ENCODE measurements at places on chromosomes 4 and X. TPM values are rescaled to one million over a fixed set of nuclear protein-coding genes. Genes with fewer than 3 reads are reported as not detected.

DNA sequence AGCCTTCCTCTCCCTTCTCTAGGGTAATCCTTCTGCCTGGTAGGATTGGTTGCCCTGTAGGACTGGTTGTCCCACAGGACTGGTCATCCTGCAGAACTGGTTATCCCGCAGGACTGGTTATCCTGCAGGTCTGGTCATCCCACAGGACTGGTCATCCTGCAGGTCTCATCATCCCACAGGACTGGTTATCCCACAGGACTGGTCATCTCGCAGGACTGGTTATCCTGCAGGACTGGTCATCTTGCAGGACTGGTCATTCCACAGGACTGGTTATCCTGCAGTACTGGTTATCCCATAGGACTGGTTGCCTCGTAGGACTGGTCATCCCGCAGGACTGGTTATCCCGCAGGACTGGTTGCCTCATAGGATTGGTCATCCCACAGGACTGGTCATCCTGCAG is 48.1 kb upstream of the STOX2 start:
- ATAC-seq, result no peak

DNA sequence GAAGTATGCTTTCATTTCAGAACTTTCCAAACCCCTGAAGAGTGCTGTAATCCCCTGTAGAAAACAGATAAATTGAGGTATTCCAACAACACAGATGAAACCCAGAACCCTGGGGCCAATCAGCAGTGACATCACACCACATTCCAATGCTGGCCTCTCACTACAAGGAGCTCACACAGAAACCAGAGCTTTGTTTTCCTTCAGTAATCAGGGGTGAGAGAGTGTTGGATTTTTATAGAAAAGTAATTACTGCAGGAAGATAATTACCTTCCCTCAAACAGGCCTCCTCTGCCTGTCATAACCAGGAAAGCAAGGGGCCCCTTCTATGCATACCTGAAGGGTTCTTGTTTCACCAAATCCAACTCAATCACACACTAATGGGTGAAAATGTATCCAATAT is 246.2 kb downstream of the SCFD2 start:
- ATAC-seq, result no peak

- ATAC-seq, result peak; percentile 55
These were observed 33.7 kb upstream of the FGF13 start for GRCh38 chrX:138745196-138745595.

DNA sequence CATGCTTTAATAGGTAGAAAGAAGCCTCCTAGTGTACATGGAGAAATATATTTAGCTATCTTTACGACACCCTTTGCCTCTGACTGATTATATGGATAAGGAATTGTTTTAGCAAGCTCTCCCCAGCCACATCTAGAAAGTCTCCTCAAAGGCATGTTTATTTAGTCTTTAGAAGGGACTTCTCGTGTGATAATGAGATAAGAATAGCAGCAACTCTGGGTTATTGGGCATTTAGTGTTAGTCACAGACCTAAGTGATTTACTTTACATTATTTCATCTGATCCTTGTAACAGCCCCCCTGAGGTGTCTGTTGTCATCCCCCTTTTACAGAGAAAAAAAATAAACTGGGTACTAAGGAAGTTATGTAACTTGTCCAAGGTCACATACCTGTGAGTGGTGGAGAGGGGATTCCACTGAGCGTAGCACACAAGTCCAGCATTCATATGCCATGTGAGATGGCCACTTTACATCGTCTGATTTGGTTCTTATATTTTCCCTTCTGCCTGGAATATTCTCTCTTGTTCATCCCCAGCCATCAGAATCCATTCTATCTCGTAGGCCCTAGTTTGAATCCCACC is 77.7 kb downstream of the TSPAN7 start:
- ATAC-seq, result no peak

The PHKA1 gene
- 11.8 TPM for total RNA-seq

The HMX1 gene
- total RNA-seq, result not detected

- ATAC-seq, result no peak
These were observed 128.0 kb upstream of the PRKG2 start for GRCh38 chr4:81343046-81343445.

The NSG1 gene
- total RNA-seq, result 4.8 TPM

DNA sequence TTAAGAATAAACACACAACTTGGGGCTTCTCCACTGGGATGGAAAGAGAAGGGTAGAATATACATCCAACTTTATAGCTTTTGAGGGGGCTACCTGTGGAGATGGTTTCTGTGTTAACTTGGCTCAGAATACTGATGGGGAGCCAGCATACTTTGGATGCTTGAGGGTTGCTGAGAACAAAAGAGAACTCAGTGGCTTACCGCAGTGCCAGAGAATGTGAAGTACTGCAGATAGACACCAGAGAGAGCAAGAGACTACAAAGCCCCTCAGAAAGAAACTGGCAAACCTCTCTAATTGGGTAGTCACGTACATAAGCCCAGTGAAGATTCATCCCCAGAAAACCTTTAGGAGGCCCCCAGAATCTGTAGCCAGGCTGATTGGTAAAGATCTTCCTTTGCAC is 214.4 kb downstream of the DCHS2 start:
- no peak for ATAC-seq

DNA sequence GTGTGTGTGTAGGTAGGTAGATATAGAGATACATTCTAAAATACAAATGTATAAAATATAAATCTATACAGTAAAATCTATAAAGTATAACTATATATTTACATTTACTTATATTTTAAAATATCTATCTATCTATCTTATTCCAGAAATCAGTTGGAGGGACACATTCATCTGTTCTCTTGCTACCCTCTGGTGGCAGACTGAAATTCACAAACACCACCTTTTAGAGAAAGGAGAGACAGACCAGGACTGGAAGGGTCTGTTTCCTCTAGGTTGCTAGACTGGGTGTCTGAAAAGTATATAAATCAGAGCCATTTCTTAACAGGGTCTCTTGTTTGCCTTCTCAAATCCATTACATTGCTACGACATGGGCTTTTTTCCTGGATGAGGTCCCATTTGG is 343.0 kb downstream of the OPHN1 start:
- no peak for ATAC-seq

The TMEM31 gene
- total RNA-seq, result not detected

The C1QTNF7 gene
- 52.1 TPM for total RNA-seq

DNA sequence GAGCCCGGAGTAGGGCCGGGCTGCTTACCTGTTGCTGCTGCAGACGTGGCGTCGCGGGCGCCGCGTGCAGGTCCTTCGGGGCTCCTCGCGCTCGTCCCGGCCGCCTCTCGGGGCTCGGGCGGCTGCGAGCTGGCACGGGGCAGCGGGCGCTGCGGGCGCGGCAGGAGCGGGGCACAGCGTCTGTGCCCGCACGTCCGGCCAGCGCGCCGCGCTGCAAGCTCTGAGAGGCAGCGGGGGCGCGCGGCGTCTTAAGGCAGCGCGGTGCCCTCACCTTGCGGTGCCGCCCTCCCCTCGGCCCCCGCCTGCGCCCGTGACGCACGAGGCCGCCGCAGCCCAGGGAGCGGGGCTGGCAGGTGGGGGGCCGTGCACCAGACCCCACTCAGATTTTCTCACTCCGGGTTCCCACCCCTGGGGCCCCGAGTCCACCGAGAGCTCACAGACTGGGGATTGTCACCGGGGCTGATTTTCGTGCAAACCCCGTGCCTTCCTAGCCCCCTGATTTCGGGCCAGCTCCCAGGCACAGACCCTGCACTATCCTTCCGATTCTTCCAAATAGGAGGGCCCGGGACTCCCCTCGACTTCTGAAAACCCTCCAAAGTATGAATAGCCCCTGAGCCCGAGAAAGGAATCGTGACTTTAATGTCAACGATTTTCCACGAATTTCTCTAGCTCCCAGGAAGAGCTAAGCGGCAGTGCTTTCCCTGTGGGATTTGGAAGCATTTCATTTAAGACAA is at the start of gene GPR101:
Gene GPR101, minus strand, starts transcription at position 222 of the 734 bp plus-strand sequence. CDS start 2,321 bp downstream, outside the sequence.
- ATAC-seq, result no peak

- ATAC-seq, result no peak
These were observed 52.4 kb downstream of the GLRB start for GRCh38 chr4:157128395-157128794.

The CISD2 gene
- total RNA-seq, result 13.9 TPM

DNA sequence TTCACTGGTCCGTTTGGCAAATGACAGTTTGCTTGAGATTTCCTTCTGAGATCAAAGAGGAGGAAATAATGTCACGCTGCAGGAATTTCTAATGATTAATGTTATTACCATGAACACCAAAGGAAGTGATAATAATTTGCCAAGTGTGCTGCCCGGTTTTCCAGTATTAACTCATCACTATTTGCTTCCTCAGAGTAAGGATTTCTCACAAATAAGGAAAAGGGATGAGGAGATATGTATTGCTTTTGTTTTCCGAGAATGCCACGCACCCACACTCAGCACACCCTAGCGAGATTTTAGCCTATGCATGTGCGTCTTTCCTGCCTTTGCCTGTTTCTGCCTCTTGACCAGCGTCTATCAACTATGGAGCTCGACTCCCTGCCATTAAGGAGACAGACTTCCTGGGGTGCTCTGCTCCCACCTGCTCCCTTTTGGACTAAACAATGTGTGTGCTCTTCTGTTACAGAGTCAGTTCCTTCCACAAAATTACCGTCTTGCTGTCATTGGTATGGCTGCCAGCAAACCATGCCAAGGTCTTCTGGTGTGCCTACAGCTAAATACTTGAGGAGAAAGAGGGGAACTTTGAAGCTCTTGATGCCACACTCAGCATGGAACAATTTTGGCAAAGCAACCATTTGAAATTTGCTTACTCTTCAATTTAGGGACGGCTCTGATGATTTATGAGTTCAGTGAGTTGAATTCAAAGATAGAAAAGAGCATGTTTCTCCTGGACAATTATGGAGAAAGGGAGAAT is 393.1 kb upstream of the ZFP42 start:
- ATAC-seq, result no peak

The AKAP4 gene
- total RNA-seq, result not detected

DNA sequence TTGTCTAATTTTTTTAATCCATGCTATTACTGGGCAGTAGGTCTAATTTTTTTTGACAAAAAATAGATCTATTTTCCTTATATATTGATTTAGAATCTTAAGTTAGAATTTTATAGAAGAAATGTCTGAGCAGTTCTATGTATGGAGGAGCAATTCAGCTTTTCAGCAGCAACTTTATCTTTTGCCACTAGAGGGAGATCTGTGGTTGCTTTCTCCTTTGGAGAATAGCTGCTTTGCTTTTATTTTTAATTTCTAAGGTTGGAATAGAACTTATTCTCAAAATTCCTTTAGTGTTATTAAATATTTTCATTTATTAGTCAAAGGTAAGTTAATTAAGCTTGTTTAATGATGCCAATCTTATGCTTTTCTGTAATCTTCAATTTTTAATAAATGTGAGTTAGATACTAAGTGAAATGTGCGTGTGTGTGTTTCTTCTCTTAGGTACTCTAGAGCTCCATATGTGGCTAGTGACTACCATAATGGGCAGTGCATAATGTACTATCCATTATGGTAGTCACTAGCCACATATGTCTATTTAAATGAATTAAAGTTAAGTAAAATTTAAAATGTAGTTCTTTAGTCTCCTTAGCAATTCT is 29.3 kb downstream of the FAM199X start:
- ATAC-seq, result no peak

The PLAC8 gene
- total RNA-seq, result 2.0 TPM

GRCh38 chr4:6575503-6576240 is 683 bp downstream of the MAN2B2 start:
- no peak for ATAC-seq

- ATAC-seq, result no peak
These were observed 192.4 kb upstream of the FSTL5 start for GRCh38 chr4:162356181-162356580.

The CCDC110 gene
- 1.8 TPM for total RNA-seq

The ARL9 gene
- not detected for total RNA-seq

The TMPRSS11D gene
- 0.54 TPM for total RNA-seq

The ZNF827 gene
- total RNA-seq, result 9.3 TPM

GRCh38 chrX:149152941-149153340 is 352.2 kb downstream of the IDS start:
- ATAC-seq, result no peak

DNA sequence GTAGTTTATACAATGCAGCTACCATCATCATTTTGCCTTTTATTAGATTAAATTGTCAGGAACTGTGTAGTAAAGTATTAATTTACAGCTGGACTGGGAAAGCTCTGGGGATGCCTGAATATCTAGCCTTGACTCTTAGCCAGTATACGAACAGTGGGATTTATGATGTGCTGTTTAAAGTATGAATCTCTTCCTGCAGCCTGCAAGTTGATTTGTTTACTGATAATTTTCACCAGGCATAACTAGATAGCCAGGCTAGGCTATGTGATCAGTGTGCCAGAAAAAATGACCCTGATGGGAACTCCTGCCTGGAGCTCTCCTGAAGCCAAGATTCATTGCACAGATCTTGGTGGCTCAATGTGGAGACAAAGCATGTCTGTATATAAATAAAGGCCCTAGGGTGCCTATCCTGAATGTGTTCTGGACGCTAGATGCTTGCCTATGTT is 119.2 kb downstream of the SCLT1 start:
- no peak for ATAC-seq

DNA sequence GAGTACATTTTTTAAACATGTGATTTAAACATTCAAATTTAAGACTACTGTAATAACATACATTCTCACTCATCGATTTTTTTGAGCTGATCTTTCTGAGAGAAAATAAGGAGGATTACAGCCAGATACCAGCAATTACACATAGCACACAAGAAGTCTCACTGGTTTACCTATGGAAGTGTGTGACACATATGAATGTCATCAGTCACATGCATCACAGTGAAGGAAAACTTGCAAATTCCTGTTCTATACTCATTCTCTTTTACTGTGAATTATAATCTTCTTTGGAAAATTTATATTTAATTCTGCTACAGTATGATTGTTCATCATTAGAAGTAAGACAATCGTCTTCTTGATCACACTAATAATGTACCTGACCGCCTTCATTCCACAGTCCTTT is 21.3 kb upstream of the BMP2K start:
- no peak for ATAC-seq

DNA sequence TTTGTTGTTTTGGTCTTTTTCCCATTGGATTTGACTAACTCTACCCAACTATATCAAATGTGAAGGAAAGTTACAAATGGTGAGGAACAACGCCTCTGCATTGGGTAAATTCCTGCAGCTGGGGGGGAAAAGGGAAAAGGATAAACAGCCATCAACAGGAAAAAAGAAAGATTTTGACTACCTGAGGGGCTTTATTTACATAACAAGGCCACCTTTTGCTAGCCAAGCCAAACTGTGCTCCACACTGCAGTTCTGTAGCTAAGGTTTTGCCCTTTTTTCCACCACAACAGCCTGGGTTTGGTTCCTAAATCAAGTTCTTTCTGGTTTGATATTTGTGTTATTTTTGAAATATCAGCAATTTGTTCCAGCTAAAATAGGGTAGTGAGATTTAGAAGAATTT is 40.8 kb downstream of the RHOXF2B start:
- ATAC-seq, result no peak

DNA sequence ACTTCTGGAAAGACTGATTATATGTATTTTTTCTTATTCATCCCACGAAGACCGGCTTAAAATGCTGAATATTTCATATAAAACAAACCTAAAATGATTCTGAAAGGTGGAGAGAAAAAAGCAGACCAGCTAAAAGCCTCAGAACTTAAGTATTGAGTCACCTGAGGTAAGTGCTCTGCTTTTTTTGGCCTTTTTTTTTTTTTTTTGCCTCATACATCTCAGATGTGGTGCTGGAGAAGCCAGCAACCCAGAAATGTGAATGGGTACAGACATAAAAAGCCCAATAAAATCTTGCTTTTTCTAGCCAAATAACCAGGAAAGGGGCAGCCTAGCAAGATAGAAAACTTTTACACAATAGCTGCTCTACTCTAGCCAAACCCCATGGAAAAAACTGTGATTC is 57.0 kb downstream of the RLIM start:
- no peak for ATAC-seq

All from gastroesophageal sphincter (tissue), 4 donors.